ENCODE measurements at places on chromosomes 2 and 18.

GRCh38 chr2:72917138-72917876 is at the start of gene EMX1:
EMX1 (plus strand) TSS chr2:72917519; CDS start chr2:72917853, 334 bp downstream.
- DNase-seq = no peak

DNA sequence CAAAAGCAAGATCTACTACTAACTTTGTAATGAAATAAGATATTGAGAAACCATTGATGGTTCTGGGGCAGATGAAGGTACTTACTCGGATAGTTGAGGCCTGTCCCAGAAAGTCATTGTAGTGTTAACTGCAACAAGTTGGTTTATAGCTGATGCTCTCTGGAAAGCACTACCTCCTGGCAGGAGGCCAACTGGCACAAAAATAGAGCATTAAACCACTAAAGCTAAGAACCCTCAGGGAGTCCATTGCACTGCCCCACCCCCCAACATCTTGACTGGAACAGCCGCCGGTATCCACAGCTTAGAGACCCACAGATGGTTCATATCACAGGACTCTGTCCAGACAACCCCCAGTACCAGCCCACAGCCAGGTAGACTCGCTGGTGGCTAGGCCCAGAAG is 552.5 kb upstream of the CRIM1 start:
- no peak for DNase-seq

GRCh38 chr2:12076810-12077209 is 330.4 kb downstream of the LPIN1 start:
- peak; percentile 6 for DNase-seq

GRCh38 chr18:32801228-32801627 is 28.4 kb upstream of the KLHL14 start:
- DNase-seq = no peak

GRCh38 chr18:37571266-37571665 is 5.7 kb upstream of the CELF4 start:
- no peak for DNase-seq

DNA sequence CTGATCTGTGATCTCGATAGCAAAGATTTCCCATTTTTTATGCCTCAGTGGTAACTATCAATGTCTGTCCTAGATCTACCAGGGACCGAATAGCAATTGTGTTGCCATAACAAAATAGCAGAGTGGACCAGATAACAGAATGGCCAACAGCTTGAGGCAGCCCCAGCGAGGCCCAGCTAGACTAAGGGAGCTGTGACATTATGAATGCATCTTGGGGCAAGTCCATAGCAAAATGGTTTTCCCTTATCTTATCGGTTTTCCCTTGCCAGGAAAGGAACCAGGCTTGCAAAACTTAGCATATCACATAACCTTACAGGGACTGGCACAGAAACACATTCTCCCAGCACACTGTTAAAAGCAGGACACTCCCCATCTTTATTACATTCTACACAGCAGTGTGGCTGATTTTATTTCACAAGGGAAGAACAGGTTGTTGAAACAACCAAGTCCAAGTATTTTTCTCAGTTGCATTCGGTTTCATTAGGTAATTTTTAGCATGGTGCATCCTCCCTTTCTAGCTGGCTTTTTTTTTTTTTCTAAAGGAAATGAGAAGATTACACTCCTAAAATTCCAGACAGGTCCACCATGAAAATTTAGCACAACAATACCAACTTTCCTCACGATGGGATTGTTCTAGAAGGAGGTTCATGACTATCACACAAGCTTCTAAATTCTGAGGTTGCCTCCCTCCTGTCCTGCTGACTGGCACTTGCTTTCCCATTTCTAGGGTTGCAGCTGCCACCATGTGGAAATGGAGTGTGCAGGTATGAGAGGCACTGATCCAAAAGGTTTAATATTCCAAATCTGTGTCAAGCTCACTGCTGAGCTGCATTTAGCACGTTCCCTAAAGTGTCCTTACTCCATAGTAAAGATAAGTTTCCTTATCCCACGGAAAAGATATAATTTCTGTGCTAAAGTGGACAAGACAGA is 97.0 kb upstream of the SLC35G4 start:
- DNase-seq = no peak

Data from NCI-H748 treated with DMSO at 0.1 percent for 48 hours (cell line).